CD4-positive, alpha-beta T cell treated with Interleukin-2 at 100 ng/mL for 4 hours (primary cell): ENCODE measurements at places on chromosomes 1 and 21.

GRCh38 chr21:37168666-37169065, 95.6 kb downstream of the TTC3 start:
- DNase-seq = no peak

DNA sequence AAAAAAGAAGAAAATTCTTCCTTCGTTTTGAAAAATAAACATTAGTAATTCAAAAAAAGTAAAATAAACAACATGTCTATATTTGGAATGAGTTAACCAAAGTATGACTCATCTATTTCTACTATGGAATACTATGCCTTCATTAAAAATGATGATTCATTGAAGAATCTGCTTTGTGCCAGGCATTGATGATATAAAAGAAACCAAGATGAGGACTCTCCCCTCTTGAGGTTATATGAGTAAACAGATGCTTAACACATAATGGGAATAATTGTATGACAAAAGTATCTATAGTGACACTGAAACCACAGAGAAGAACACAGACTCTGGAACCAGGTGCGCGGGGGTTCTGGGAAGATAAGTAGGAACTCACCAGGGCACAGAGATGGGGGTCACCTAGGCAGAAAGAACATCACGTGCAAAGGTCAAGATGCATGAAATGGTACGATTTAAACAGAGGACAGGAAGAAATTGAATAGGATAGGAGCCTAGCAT, 18.8 kb downstream of the ELF3 start:
- DNase-seq = no peak

- no peak for DNase-seq
Measured at GRCh38 chr1:229479660-229480399, 28.3 kb downstream of the NUP133 start.

- DNase-seq = no peak
Measured at GRCh38 chr1:111227434-111227833, at the start of gene CHI3L2. Gene CHI3L2, plus strand, starts transcription at chr1:111227713. Its CDS starts 17 bp downstream, at chr1:111227730.

DNA sequence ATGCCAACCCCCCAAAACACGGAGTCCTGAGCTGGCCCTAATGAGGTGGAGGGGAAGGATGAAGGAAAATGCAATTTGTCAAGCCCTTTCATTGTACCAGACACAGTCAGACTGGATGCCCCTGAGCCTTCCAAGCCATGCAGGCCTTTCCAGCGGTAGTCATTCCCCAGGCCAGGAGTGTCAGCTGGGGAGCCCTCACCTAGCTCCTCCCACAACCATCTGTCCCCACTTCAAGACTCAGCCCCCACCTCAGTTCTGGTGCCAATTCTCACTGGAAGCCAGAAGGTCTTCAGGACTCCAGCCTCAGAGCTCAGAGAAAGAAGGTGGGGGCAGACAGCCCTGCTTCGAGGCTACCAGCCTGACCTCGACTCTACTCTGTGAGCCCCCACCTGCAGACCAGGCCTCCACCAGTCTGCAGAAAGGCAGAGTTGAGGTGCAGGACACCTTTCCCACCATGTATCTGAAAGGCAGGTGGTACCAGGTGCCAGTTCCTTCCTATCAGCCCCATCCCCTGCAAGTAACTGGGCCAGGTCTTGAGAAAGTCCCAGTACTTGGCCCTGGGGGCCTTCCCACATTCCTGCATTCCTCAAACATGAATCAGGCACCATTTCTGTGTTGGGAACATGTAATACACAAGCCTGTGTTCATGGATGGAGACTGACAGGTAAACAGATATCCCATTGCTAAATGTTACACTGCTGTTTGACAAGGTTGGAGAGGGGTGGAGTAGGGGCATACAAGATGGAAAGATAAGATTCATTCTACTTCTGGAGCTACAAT, 180.6 kb upstream of the EDN2 start:
- no peak for DNase-seq

DNA sequence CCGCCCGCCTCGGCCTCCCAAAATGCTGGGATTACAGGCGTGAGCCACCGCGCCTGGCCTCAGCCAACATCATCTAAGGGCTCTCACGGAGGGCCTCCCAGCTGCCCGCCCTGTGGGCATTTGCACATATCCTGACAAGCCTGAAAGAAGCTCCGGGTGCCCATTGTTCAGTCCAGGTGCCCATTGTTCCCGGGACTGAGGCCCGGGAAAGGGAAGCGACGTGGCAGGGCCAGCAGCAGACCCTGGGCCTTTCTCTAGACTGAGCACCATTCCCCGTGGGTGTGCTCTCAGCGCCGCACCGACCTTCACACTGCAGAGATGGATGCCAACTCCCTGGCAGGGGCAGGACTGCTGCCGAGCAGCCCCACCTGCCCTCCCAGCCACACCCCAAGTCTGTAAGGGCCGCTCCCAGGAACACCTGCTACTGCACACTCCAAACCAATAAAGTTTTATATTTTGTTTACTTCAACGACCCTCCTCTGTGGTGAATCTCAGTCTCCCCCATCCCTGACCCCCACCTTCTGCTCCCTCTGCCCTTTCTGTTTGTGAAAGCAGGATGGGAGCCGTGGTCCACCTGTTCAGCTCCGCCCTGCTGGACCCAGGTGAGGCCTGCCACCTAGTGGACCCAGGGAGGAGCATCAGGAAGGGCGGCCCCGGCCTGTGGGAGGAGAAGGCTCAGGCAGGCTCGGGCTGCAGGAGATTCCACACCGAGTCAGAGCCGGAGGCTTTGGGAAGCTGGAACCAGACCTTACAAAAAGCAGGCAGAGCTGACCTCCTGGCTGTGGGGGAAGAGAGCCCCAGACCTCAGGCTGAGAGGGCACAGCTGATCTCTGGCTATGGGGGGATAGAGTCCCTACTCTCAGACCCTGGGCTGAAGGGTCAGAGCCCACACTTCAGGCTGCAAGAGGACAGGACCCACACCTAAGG, 1.1 kb upstream of the TMEM82 start:
- DNase-seq = peak; percentile 67

DNA sequence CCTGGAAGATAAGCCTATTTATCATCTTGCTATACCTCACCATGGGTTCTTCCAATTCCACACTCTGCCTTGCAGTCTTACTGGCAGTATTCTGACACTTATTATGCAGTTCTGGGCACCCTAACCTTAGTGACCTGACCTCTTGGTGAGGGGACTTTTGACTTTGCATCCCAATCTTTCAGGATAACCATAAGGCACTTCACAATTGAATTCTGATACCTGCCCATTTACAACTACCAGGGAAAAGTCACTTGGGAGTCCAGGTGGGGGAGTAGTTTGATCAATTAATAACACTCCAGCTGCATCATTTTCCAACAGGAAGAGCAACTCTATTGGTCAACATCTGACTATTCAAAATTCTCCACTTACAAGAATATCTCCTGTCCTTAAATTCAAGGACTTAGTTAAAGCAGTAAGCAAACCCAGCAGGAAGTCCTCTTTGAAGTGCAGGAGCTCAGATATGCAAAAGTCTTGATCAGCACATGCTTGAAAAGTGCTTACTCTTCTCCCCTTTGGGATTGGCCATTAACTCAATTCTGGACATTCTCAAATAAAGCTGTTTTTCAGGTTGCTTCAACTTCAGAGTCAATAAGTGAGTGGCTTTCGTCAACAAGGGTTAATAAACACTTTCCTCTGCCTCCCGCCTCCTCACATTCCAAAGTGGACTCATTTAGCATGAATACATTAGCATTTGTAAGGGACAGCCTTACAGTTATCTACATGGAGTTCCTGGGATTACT, 177.4 kb upstream of the NRIP1 start:
- no peak for DNase-seq
